ENCODE measurements at places on chromosomes 7 and 10. TPM values are rescaled to one million over a fixed set of nuclear protein-coding genes. Genes with fewer than 3 reads are reported as not detected.

NANOS1 gene
- 54.2 TPM for total RNA-seq

PRXL2A gene
- total RNA-seq = 259 TPM

SCD gene
- total RNA-seq = 427 TPM

VAX1 gene
- total RNA-seq = not detected

LBX1 gene
- total RNA-seq = 13.7 TPM

GPC2 gene
- 17.2 TPM for total RNA-seq

SPAM1 gene
- total RNA-seq = not detected

YWHAG gene
- 190 TPM for total RNA-seq

HECTD2 gene
- 11.4 TPM for total RNA-seq

PPP1R9A gene
- 21.8 TPM for total RNA-seq

RPEL1 gene
- not detected for total RNA-seq

CFAP58 gene
- 0.08 TPM for total RNA-seq

ADAM8 gene
- total RNA-seq = 0.56 TPM

SEMA3A gene
- 19.4 TPM for total RNA-seq

CPEB3 gene
- total RNA-seq = 1.7 TPM

SCIN gene
- not detected for total RNA-seq

XRCC2 gene
- total RNA-seq = 45.0 TPM

LRRTM3 gene
- total RNA-seq = 0.05 TPM

AGAP9 gene
- 2.3 TPM for total RNA-seq

NME8 gene
- not detected for total RNA-seq

PNLIPRP1 gene
- total RNA-seq = not detected

HKDC1 gene
- 0.08 TPM for total RNA-seq

EGFR gene
- 7.3 TPM for total RNA-seq

GDF2 gene
- not detected for total RNA-seq

C7orf25 gene
- 2.8 TPM for total RNA-seq

CYP2W1 gene
- total RNA-seq = not detected

MOGAT3 gene
- not detected for total RNA-seq

TMEM236 gene
- not detected for total RNA-seq

COL1A2 gene
- 0.12 TPM for total RNA-seq

SMO gene
- total RNA-seq = 40.5 TPM

RARRES2 gene
- 89.7 TPM for total RNA-seq

AKR1B15 gene
- total RNA-seq = not detected

AKR1C8 gene
- total RNA-seq = 0.23 TPM

ZNF736 gene
- total RNA-seq = 25.0 TPM

TAS2R16 gene
- not detected for total RNA-seq

PLAU gene
- 64.8 TPM for total RNA-seq

SH2D4B gene
- not detected for total RNA-seq

FAM24B gene
- total RNA-seq = 19.9 TPM

TMEM270 gene
- total RNA-seq = not detected

EPO gene
- total RNA-seq = not detected

HOXA6 gene
- total RNA-seq = 3.8 TPM

AFAP1L2 gene
- total RNA-seq = 2.2 TPM

CCL24 gene
- total RNA-seq = not detected

AQP1 gene
- total RNA-seq = 31.4 TPM

PRKG1 gene
- 3.0 TPM for total RNA-seq

CRHR2 gene
- total RNA-seq = not detected

CLDN15 gene
- total RNA-seq = 6.4 TPM

ST8SIA6 gene
- total RNA-seq = not detected

RET gene
- not detected for total RNA-seq

TFPI2 gene
- 4.3 TPM for total RNA-seq

WIPF3 gene
- not detected for total RNA-seq

MYH16 gene
- not detected for total RNA-seq

AIFM2 gene
- total RNA-seq = 1.5 TPM

TMEM184A gene
- total RNA-seq = not detected

PLPP4 gene
- 0.12 TPM for total RNA-seq
